ENCODE measurements at places on chromosomes 13 and 19. TPM values are rescaled to one million over a fixed set of nuclear protein-coding genes. Genes with fewer than 3 reads are reported as not detected.

- H3K36me3 ChIP-seq = peaks cover 96% of the 10 kb centered on the region
- H3K4me1 ChIP-seq = peaks cover 45% of the 10 kb centered on the region
- peak overlapping the region; percentile 95 for H3K27ac ChIP-seq
- peak overlapping the region; percentile 82 for H3K4me3 ChIP-seq
Measured at GRCh38 chr19:29672319-29672932, 7.2 kb downstream of the PLEKHF1 start.

Gene RNASEH2A
- total RNA-seq = 30.1 TPM

DNA sequence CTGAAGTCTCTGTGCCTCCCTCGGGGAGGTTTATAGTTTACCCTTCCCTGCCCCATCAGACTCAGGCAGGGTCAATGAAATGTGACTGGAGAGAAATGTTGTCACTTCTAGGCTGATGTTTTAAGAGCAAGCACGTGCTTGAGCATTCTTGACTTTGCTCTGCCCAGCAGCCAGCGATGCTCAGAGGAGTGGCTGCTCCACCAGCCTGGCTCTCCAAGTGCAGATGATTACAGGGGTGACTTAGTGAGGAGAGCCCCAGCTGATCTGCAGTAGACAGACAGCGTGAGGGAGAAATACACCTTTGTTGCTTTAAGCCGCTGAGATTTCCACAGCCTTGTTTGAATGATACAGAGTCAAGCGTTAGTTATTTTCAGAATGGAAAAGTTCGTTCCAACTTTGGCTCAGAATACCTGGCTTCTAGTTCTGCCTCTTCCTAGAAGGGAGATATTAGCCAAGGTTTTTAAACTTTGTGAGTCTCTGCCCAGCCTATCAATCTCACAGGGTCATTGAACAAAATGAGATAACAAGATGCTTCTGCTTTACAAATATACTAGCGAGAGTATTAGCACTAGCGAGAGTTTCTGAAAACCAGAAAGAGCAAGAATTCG is 143.6 kb downstream of the OXGR1 start:
- H3K36me3 ChIP-seq = no peaks in the 10 kb centered on the region
- no peaks in the 10 kb centered on the region for H3K4me1 ChIP-seq
- no peak overlapping the region for H3K4me3 ChIP-seq
- H3K27me3 ChIP-seq = peaks cover 8% of the 10 kb centered on the region
- H3K27ac ChIP-seq = no peak overlapping the region
- no peak for ATAC-seq

Gene SHC2
- 0.26 TPM for total RNA-seq

Gene PINLYP
- total RNA-seq = 4.6 TPM
